Inflammatory macrophage treated with lipopolysaccharide for 4 hours (primary cell): ENCODE measurements at places on chromosomes 11 and 22.
A peak's percentile ranks its signal among the peaks of the same experiment; 100 is the strongest.

- no peak for DNase-seq
These were observed 1.1 kb downstream of the TAF1D start for GRCh38 chr11:93740031-93740729.

DNA sequence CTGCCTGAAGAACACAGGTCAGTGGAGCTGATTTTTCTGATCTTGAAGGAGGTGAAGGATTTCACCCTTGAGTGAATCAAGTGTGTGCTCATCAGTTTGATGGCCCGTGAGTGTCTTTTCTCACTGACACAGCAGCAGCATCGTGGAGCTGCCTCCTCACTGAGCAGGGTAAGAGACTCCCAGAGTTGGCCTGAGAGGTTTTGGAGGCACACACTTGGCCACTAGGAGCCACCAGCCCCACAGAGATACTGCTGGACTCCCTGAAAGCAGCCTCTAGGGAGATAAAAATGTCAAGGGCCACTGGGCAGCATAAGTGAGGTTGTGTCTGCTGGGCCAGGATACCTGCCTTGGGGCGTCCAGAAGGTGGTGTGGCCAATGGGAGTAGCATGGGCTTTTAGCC, 245.4 kb downstream of the GRIK4 start:
- no peak for DNase-seq

DNA sequence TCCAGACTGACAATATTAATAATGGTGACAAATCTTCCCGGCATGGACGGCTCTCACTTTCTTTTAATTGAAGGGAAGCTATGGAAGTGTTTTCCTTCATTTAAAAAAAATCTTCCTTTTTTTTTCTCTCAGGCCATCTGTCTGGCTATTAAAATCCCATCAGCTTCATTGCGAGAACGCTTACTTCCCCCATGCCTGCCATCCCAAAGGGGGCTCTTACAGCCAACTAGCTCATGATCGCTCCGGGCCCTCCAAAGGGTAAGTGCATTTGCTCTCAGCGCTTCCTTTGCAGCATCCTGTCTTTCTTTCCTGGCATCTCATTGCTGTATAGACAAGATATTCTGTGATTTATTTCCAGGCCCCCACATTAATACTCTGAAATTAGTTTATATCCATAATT, 20.7 kb downstream of the CACNG2 start:
- no peak for DNase-seq

GRCh38 chr11:116311206-116311605, 461.6 kb downstream of the BUD13 start:
- no peak for DNase-seq

GRCh38 chr11:134345237-134345550, 13.4 kb downstream of the GLB1L2 start:
- DNase-seq: no peak

GRCh38 chr11:68436985-68437926, 23.3 kb upstream of the PPP6R3 start:
- peak; percentile 77 for DNase-seq

GRCh38 chr11:120385110-120385509, 48.9 kb downstream of the ARHGEF12 start:
- DNase-seq: no peak

- peak; percentile 52 for DNase-seq
These were observed 3.7 kb downstream of the PDGFB start for GRCh38 chr22:39240831-39241793.

GRCh38 chr11:21930408-21930807, 262.5 kb upstream of the ANO5 start:
- no peak for DNase-seq

DNA sequence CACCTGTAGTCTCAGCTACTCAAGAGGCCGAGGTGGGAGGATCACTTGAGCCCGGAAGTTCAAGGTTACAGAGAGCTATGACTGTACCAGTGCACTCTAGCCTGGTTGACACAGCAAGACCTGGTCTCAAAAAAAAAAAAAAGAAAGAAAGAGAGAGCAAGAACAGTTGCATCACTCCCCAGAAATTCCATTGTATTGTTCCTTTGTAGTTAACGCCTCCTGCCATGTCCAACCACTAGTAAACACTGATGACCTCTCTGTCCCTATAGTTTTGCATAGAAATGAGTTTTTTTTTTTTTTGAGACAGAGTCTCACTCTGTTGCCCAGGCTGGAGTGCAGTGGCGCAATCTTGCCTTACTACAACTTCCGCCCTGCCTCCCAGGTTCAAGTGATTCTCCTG, 10.8 kb downstream of the PATL1 start:
- DNase-seq: no peak

GRCh38 chr11:23453522-23453921, 593.2 kb upstream of the CCDC179 start:
- DNase-seq: no peak

DNA sequence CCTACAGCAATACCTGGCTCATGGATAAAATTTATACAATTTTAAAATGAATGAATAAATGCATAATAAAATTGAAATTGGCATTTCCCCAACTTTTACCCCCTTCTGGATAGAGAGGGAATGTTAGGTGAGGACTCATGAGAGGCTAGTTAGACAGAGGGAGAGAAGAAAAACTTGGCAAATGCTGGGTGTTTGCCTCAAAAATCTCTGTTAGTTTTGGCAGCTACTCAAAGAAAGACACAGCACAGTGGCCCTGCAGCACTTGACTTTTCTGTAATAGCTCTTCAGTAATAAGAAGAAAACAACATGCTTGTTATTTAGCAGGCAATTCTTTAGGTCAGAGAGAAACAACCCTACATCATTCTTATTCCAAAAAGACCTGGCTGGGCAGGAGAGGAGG, 20.7 kb upstream of the IZUMO1R start:
- no peak for DNase-seq

DNA sequence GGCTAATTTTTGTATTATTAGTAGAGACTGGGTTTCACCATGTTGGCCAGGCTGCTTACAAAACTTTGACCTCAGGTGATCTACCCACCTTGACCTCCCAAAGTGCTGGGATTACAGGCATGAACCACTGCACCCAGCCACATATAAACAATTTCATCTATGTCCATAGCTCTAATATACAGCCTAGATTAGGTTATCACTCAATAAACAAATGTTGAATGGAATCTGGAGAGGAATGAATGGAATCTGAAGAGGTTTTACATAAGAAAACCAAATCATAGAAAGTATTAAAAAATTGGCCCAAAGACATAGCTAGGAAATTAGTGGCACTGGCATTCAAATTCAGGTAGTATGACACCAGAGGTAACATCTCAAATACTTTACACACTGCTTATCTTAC, 1401.4 kb upstream of the TENM4 start:
- no peak for DNase-seq

- DNase-seq: peak; percentile 28
These were observed 1.2 kb downstream of the SIK3 start for GRCh38 chr11:117097014-117097388.

DNA sequence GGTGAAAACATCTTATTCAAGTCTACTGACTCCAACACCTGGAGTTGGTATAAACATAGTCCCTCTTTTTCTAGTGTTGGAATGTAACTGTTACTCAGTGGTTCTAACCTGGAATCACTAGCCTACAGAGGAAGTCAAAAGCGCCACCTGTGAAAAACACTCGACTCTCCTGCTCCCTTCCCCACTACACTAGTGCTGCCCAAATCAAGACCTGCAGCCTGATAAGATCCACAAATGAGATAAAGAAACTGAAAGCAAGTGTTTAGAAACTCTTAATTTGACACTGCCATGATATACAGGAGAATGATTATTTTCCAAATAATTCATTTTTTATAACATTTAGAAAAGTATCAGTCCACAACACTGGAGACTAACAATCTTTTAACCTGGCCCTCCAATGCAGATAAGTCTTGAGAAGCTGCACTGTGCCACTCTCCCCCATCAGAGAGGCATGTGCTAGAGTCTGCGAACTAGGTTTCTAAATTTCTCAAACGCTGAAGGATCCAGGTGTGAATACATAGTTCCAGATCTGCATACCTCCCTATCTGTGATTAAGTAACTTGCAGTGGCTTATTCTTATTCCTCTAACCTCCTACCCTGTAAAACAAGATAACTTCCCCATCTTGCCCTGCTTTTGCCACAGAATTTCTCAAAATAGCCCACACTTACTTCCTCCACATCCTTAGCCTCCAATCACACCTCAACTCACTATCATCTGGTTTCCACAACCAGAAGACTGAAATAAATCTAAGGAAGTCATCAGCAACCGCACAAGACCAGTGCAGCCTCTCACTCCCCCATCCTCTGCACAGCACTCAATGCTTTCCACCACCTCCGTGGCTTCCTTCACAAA, 88.1 kb downstream of the RRAS2 start:
- peak; percentile 66 for DNase-seq

DNA sequence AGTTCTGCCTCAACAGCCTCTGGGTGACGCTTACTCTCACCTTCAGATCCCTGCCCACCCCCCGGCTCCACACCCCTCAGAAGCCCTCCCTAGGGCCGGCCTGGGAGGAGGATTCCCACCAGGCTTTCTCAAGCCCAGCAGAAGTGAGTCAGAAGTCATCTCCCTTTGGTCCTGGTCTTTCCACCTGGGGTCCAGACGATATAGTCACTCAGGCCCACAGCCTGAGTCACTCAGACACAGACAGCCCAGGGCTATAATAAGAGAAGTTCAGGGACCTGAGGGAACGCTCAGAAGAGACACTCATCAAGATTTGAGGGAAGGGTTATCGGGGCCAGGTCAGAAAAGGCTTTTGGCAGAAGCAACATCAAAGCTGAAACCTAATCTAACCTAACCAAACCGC, 127.1 kb downstream of the SPATA19 start:
- no peak for DNase-seq

GRCh38 chr22:39877079-39877845, 16.3 kb downstream of the ENTHD1 start:
- peak; percentile 23 for DNase-seq

GRCh38 chr11:118338637-118339061, 3.9 kb downstream of the CD3D start:
- DNase-seq: peak; percentile 6

GRCh38 chr11:122313581-122313980, 197.6 kb upstream of the BLID start:
- DNase-seq: no peak

- peak; percentile 71 for DNase-seq
These were observed 557 bp downstream of the GTPBP1 start for GRCh38 chr22:38706101-38706900.

DNA sequence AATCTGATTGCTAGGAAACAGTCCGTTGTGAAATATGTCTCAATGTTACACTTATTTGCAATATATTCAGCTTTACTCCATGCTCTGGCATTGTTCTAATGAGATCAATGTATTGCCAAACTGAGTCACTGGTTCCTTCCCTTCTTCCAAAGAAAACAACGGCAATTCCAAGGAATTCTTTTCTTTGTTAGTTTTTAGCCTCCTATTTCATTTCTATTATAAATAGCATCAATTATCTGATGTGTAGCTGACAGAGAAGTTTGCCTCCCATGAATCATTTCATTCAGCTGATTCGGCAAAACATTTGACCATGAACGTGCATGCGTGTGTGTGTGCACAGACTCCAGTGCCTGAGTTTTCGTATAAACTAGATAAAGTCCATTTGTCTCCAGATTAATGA, 346.8 kb downstream of the ETS1 start:
- DNase-seq: no peak

DNA sequence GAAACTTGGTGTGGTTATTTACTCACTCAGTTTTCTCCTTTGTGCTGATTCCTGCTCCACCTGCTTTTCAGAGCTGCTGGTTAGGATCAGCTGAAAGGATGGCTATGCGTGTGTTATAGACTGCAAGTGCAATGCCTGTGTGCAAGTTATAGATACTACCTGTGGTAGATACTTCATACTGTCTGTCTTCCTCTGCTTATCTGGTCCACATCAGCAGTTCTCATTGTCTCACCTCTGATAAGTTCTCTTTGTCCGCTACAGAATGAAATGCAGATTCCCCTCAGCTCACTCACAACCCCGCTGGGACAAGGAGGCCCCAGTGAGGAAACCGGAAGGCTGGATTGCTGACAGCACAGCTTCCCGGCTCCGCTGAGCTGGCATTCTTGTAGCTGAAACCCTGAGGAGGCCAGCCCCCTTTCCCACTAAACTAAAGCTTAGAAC, 37.5 kb upstream of the LYVE1 start:
- DNase-seq: peak; percentile 73

DNA sequence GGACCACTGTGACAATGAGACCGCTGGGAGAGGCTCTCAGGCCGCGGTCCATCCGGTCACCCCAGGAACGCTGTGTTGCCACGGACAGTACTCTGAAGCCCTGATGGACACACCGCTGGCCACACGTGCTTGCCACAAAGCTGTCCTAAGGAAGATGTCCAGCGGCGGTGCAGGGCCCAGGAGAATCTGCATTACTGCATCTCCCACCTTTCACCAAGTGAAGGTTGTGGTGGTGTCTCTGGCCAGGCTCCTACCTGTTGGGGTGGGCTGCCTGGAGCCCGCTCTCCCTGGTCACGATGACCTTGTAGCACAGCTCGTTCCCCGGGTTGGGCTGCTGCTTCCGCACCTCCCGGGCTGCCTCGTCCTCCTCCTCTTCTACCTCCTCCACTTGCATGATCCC, 4.2 kb downstream of the TTLL12 start:
- DNase-seq: no peak

DNA sequence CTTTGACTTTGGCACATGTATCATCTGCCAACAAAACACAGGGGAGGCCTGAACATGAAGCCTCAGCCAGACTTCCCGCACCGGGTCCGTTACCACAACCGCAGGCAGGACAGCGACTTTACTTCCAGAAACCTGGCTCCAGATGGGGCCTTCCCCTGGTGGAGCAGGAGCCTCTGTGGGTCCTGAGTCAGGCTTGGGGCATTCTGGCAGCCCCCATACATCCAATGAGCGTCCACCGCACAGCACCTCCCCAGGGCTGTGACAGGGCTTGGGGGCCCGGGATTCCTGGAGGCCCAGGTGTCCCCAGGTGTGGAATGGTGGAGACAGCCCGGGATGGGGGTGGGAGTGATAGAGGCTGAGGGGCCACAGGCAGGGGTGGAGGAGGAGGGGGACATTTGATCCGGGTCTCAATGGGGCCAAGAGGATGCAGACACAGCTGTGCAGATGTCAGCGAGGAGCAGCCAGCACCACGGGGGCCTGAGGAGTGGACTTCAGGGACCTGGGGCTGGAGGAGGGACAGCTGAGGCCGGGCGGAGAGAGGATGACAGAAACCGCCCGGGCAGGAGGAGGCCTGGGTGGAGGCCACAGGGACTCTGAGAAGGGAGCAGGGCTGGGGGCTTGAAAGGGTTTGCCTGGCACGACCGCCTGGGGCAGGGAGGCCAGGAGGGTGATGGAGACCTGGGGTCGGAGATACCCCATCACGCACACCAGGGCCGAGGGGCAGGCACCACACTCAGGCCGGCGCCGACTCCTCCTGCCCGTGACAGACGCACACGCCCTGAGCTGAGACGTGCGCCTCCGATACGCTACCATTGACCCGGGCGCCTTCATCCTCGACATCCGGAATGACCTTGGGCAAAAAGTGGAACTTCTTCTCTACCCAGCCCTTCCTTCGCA, 8.6 kb downstream of the TTLL8 start:
- DNase-seq: no peak

GRCh38 chr11:112889446-112889845, 71.8 kb upstream of the NCAM1 start:
- DNase-seq: no peak

DNA sequence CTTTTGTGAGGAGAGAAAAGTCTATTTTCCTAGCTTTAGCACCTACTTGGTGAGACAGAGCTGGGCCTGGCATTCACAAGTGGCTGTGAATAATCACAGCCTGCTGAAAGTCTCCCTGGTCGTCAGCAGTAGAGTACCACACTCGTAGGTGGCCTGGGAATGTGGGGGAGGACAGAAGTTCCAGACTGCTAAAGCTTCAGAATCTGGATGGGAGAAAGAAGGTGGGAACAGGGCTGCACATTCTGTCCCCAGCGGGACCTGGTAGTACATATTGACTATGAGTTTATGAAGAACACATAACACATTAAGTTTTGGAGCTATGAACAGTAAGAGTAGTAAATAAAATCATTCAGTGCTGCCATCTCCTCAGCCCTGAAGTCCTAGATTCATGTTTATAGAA, 19.0 kb upstream of the LIMK2 start:
- DNase-seq: no peak
